ENCODE measurements at places on chromosomes 2 and 18.

GRCh38 chr2:164145093-164145987 is 409.5 kb upstream of the FIGN start:
- peak; percentile 85 for DNase-seq

DNA sequence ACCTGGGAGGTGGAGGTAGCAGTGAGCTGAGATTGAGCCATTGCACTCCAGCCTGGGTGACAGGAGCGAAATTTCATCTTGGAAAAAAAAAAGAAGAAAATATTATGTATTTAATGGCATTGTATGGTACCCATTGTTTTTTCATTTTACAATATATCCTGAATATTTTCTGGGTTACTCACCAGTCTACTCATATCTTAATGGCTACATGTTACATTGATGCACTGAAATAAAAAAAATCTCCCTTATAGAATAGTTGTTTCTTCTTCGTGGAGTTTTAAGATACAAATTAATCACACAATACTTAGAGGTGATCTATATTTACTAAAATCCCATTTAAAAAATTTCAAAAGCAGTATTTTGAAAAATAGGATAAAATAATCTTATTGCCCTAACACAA is 66.3 kb upstream of the XPO1 start:
- DNase-seq: no peak

DNA sequence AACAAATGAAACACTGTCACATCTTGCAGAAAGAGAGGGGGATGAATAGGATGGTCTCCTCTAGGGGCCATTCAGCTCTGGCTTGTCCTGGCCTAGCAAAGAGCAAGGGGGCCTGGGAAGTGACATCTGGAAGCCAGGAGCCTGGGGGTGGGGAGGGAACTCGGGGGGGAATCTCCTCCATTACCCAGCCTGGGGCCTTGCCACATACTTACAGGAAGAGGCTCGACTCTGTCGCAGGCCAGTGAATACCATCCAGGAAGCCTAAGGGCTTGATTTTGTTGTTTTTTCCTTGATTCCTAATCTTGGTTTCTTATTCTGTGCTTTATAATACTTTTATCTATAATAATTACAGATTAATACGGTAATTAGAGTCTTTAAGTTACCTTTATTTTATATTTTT is 797.5 kb upstream of the ID2 start:
- DNase-seq: no peak

DNA sequence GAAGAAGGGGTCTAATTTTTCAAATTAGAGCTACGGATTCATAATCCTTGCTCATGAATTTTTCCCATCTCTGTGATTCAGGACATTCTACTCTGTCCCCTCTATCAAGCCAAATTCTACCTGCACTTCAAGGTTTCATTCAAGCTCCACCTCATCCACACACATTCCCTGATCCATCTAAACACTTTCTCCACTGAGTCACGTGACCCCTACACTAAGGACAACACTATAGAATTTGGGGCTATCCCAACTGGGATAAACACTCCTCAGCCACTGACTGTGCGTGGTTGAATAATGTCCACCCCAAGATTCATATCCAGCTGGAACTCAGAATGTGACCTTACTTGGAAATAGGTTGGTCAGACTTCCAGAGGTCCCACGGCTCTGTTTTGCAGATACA is 159.9 kb upstream of the ACVR2A start:
- DNase-seq: no peak

- DNase-seq: no peak
Measured at GRCh38 chr2:42267530-42267929, 93.5 kb downstream of the COX7A2L start.

GRCh38 chr2:85397925-85398331 is 12.2 kb downstream of the CAPG start:
- no peak for DNase-seq

DNA sequence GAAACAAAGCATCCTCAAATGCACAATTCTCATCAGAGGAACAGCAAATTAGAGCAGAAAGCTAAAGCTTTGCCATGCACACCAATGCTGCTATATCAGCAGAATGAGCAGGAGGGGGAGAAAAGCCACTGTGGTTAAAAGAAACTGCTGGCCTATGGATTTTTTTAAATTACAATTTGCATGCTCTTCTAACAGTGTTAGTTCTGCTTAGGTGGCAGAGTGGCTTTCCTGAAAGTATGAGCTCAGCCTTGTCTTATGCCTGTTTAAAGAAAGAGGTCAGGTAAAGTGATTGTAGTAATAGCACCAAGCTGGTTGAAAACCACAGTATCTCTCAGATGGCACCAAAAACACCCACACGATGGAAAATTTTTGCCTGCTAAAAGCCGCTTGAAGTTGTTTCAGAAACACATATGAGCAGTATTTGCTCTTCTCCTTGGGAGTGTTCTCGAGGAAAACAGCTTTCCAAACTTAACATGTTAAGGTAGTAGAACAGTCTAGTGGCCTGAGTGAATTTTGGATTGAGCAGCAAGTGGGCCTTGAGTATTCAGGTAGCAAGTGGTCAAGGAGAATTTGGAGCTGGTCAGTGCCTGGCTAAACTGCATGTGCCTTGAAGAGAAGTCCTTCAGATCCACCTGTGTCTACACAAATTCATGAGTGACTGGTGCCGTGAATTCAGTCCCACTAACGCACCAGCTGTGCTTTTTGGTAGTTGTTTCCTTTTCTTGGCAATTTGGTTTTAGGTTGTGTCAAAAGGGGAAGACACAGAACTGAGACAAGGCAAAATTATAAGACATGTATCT is 19.6 kb upstream of the NDUFV2 start:
- no peak for DNase-seq

- no peak for DNase-seq
Measured at GRCh38 chr2:72954376-72955227, 37.3 kb downstream of the EMX1 start.

GRCh38 chr18:13611142-13611600 is 115.2 kb downstream of the FAM210A start:
- no peak for DNase-seq

DNA sequence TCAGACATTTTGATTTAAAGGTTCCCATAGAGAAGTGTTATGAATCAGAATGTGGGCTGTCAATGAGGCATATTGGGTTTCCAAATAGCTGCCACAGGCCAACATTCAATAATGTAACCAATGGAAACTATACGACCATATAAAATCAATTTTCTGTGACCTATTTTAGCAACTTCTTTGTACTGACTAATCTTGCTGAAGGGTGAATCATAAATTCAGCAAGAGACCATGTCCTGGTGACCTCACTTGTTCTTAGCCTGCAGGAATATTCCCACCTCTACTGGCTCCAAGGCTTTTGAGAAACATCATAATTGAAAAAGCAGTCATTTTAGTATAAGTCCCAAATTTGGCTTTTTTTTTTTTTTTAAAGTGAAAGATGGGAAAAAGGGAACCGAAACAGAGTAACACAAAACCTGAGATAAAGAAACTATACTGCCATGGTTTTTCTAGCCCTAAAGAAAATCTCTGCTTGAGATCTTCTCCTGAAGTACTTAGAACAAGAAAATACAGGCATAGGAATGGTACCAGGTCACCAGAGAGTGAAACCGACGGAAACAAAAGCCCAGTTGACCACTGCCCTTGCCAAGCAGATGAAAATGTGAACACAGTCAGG is 32.1 kb downstream of the PLEKHM3 start:
- peak; percentile 73 for DNase-seq

DNA sequence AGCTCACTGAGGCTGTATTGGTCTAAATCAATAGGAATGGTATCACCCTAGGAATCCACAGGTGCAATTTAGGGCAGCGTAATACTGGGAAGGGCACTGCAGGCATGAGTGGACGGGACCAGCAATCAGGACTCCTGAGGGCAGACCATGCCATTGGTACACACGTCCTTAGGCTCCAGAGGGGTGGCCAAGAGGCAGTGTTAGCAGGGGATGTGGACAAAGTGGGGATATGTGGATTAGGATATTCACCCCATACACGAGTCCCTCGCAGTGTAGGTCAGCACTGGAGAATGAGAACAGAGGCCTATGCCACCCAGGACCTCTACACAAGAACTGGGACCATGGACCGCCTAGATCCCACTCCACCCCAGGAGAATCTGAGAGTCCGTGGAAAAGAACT is 389.8 kb downstream of the BCL11A start:
- DNase-seq: no peak

DNA sequence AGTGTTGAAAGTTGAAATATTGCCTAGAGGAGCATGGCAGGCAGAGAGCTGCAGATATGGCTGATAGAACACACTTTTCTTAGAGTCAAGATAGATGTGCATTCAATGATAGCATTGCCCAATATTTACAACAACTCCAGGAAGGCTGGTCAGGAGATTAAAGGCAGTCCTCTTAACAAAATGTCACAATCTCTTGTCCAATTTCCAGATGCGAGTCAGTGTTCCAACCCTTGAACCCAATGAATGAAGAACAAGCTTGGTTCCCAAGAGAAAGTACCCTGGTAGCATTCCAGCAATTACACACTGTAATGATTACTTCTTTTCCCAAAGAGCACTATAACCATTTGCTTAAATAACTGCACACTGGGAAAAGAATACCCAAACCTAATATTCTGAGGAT is 839.4 kb upstream of the VRK2 start:
- no peak for DNase-seq

GRCh38 chr2:233799716-233800115 is 21.6 kb downstream of the MROH2A start:
- DNase-seq: no peak

- peak; percentile 7 for DNase-seq
Measured at GRCh38 chr18:1585881-1586488, 681.3 kb downstream of the ADCYAP1 start.

GRCh38 chr18:21634588-21635199 is 22.6 kb downstream of the SNRPD1 start:
- DNase-seq: no peak

DNA sequence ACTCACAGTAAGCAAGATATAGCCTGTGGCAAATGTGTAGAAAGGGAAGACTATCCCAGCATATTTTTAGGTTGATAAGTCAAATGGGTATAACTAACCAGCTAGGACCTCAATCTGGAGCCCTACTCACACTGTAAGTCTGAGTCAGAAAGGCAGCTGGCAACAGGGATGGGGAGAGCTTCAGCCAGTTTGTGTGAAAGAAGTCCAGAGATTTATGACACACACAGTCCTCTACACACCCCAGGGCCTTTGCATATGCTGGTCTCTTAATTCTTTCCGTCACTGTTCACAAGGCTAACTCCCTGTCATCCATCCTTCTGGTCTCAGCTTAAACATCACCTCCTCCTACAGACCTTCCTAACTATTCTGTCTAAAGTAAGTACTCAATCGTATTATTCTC is 5.9 kb upstream of the TCF4 start:
- DNase-seq: no peak

- no peak for DNase-seq
Measured at GRCh38 chr2:152483276-152484063, 148.5 kb downstream of the FMNL2 start.

- no peak for DNase-seq
Measured at GRCh38 chr2:27501042-27501441, 4.4 kb downstream of the GCKR start.

DNA sequence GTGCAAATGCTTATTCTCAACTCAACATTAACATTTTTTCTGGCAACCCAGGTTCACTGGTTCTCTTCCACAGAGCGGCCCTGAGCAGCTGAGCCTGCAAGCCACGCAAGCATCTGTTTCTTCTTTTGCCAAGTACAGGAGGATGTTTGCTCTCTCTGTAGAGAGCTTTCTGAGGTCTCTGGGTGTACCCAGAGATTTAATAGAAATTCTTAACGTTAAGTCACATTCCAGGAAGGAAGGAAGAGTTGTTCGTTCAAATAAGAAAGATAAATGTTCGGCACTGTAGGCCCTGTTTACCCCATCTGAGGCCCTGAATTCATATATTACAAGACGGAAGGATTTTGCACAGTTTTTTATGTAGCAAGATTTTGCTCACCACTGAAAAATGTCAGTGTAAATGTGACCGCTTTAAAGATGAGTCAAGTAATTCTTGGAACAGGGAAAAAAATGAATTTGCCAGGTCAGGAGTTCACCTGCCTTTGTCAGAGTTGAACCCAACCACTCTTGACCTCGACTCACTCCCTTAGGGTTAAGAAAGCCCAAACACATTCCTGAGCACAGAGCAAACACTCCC is 30.1 kb downstream of the KCTD18 start:
- DNase-seq: peak; percentile 87

DNA sequence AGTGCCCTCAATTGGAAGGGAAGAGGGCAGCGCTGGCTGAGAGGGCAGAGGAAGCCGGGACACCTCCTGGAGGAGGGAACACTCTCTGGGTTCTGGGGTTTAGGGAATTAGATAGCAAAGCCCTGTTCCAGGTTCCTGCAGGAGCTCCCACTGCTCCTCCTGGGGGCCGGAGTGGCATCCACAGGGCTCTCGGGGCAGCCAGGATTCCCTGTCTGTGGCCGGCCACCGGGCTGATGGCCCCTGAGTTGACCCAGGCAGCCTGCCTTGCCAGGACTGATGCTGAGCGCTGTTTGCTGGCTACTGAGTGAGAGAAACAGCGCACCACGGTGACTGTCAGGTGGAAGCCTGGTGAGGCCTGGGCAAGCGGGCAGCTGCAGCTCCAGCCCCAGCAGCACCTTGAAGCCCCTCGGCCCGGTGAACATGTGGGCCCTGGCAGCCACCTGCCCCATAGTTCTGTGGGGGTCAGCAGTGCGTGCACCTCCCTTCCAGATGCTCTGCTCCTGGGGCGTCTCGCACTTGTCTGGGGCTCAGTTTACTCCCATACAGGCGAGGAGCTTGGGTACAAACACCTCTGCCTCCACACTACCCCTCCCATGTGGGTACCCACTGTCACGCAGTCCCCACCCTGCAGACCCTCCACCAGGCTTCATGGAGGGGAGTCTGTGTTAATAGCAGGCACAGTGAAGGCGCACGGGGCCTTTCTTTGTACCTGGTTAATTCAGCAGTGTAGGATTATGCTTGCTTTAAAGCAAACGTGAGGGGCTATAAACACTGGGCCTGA is 7.7 kb upstream of the ALLC start:
- no peak for DNase-seq

DNA sequence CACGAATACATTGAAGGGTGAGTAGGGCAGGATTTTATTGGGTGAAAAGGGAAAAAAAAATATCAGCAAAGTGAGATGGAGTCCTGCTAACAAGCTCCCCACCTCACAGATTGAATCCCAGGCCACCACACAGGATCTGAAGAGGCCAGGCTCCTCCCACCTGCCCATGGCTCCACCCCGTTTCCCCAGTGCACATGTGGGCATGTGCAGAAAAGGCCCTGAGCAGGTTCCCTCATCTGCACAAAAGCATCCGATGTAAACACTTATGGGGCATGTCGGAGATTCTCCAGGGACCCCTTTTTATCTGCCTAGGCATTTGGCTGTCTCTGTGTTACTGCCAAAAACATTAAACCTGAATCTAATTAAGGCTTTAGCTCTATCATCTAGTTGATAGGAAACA is 35.2 kb downstream of the SKA1 start:
- DNase-seq: no peak

GRCh38 chr18:79931475-79931874 is 20.0 kb downstream of the SLC66A2 start:
- DNase-seq: no peak

DNA sequence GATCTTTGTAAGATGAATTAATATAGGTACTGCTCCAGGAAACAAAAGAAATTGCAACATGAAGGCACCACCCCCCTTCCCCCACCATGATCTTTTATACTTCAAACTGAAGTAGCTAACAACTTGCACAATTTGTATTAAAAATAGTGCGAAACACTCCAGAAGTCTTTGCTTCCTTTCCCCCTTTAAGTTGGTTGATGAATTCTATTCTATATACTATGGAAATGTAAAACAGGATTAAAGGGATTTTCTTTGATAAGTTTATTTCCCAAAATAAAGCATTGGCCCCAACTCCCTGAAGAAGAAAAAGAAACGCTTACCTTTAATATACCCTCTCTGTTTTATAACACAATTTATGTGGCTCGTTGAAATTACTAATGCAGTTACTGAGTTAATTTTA is 227.1 kb downstream of the ARHGAP15 start:
- DNase-seq: no peak

- no peak for DNase-seq
Measured at GRCh38 chr18:74233933-74234325, 57.8 kb downstream of the CYB5A start.

Measured in HCEC 1CT (cell line).